NCI-H510A (cell line): ENCODE measurements at places on chromosomes 12 and 14.
A peak's percentile ranks its signal among the peaks of the same experiment; 100 is the strongest.

- DNase-seq, result no peak
These were observed 30.9 kb upstream of the LUM start for GRCh38 chr12:91142221-91142631.

DNA sequence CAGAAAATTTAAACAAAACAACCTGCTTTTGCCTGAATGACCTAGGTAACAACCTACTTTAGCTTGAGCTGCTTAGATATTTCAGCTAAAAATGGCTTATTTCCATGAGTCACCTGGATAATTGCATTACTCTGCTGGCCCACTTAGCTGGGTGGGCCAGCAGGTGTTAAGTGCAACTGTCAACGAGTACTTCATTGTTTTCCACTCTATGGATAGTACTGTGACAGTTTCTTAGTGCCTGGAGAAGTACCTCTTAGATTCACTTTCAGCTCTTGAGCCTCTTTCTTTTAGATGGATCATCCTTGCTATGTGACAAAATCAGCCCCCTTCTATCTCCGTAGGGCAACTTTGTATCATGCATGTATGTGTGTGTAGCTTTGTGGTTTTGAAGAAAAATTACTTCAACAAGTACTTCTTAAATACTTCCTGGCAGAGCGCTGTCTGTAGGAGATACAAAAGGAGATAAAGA is 368.2 kb upstream of the ATP2B1 start:
- DNase-seq, result no peak

- no peak for DNase-seq
These were observed 323.5 kb downstream of the DAD1 start for GRCh38 chr14:22265319-22266141.

DNA sequence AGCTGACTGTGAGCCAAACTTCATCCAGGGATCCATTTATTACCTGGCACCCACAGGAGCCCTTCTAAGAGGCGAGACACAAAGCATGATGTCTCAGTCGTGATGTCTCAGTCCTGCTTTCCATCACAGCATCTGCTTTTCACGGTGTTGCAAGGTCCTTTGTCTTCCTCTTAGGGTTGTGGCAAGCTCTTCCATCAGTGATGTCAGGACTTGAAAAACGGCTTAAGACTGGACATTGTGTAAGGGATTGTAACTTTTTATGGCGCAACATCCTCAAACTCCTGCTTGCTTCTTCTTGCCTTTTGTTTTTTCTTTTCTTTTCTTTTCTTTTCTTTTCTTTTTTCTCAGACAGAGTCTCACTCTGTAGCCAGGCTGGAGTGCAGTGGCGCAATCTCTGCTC is 586.5 kb upstream of the TMEM132C start:
- no peak for DNase-seq

GRCh38 chr14:99181241-99181640 is 90.8 kb downstream of the BCL11B start:
- DNase-seq, result no peak

- no peak for DNase-seq
These were observed 37.5 kb upstream of the FBLN5 start for GRCh38 chr14:91985008-91985407.

- DNase-seq, result no peak
These were observed 700 bp downstream of the KCNJ8 start for GRCh38 chr12:21773806-21774205.

DNA sequence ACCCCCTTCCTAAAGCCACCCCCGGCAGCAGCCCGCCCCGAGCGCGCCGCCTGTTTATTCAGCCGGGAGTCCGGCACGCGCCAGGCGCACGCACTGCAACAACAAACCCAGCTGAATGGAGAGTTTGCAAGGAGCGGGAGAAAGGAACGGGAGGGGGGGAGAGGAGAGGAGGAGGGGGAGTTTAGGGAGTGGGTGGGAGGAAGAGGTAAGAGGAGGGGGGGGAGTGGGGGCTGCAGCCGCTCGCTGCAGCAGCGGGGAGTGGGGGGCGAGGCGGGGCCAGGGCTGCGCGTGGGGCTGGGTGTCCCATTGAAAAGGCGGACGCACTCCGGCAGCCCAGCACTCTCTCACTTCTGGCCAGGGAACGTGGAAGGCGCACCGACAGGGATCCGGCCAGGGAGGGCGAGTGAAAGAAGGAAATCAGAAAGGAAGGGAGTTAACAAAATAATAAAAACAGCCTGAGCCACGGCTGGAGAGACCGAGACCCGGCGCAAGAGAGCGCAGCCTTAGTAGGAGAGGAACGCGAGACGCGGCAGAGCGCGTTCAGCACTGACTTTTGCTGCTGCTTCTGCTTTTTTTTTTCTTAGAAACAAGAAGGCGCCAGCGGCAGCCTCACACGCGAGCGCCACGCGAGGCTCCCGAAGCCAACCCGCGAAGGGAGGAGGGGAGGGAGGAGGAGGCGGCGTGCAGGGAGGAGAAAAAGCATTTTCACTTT is at the start of gene ASCL1:
TSS of gene ASCL1 (plus strand) at position 336 of the 712 bp plus-strand sequence. CDS start 571 bp downstream, outside the sequence.
- DNase-seq, result peak; percentile 92

DNA sequence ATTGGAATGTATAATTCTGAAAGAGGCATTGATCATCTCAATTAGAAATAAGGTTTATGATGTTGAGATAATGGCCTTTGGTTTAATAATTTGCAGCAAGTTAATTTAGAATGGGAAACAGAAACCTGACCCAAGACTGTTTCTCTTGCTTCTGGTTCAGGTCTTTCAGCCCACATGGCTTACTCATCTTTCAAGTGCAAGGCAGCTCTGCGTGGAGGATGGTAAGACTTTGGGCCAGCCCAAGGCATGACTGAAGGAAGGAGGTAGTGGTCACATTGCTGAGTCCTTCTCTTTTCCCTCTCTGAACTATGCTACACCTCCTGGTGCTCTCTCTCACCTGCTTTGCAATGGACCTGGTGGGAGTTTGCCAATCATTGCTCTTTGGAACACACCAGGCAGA is 98.7 kb downstream of the CAND1 start:
- no peak for DNase-seq

GRCh38 chr14:77923131-77923936 is 123.4 kb downstream of the ADCK1 start:
- no peak for DNase-seq

DNA sequence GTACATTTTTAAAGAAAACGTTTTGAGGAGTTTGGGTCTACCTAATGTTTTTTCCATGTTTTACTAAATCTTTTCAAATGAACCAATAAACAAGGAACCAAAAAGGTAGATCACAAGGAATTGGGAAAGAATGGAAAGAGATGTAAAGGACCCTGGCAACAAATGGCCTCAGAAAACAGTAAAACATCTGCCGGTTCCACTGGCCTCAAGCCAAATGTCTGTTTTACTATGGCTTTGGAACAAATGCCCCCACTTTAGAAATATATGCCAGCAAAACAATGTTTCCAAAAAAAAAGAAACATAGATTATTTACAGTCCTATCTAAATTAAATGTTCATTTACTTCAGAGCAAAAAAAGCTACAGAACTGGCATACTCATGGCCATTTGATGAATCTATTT is 3.0 kb downstream of the TRMT5 start:
- no peak for DNase-seq

DNA sequence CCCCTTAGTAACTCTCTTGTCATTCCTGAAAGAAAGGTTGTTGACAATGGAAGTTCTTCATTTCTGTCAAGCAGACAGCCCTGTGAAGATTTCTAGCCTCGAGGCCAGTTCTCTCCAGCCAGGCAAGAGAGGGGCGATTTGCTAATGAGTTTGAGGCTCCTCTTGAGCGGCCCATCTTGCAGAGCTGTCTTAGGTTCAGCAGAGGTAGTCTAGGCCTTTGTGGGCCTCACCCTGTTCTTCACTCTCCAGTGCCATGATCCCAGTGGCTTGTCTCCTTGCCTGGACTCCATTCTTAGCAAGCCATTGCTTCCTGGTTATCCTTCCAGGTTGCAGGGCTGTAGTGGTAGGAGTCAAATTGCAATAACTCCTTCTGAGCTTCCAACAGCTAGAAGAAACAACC is 9.7 kb downstream of the TPH2 start:
- no peak for DNase-seq

DNA sequence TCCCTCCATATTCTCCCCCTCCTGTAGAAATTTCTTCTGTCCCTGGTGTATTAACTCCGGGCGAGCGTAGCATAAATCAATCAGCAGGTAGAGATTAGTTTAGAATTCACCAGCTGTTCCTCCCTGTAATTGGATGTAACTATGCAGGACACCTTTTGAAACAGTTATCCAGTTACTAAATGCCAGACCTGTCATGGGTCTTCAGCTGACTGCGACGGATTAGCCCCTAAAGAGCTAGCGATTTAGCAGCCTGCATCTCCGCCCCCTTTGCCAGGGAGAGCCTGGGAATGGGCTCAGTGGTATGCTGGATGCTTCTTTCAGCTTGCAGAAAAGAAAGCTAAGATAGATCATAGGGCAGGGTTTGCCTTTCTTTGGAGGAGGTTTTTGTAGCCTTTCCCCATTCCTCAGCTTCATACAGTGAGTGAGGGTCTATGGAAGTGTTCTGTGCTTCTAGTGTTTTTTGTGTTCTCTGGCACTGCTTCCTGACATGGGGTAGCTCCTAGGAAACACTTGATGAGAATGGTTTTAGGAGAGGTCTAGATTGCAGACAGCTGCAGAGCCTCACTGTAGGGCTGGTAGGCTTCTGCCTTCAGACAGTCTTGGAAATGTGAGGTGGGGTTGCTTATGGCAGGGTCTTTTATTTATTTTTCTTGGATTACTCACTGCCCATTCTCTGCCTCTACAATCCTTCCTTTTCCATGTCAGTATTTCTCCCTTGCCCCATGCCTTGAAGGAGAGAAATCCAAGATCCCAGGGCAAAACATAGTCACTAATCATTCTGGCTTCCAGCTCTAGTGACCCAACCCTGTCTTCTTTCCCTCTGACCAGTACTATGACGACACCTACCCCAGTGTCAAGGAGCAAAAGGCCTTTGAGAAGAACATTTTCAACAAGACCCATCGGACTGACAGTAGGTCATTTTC is 16.7 kb downstream of the COPZ1 start:
- DNase-seq, result no peak

- peak; percentile 56 for DNase-seq
These were observed 73.4 kb downstream of the SPTB start for GRCh38 chr14:64806202-64806861.

GRCh38 chr12:62335796-62336195 is 75.6 kb downstream of the USP15 start:
- no peak for DNase-seq

DNA sequence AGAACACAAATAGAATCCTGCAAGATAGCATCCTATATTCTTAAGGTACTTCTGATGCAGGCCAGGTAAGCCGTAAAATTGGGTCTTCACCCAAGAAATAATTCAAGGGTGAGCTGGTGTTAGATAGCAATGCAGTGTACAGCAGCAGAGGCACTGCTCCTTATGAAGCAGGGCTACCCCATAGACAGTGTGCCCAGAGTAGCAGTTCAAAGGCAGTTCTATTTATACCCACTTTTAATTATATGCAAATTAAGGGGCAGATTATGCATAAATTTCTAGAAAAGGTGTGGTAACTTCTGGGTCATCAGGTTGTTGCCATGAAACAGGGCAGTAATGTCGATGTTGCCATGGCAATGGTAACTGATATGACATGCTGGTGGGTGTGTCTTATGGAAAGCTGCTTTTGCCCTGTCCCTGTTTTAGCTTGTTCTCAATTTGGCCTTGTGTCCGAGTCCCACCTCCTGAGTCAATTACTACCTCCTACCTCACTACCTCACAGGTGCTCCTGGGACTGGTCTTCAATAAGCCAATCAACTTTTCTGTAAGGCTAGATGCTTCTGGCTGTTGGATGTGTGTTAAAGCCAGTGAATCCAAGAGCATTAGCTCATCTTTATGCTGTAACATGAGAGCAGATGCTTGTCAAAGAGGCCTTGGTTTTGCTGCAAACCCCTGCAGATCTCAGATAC is 61.0 kb downstream of the PPM1A start:
- DNase-seq, result peak; percentile 18
